ENCODE measurements at places on chromosomes 16 and 17.

- no peak for DNase-seq
Measured at GRCh38 chr17:66605541-66605940, 229.4 kb upstream of the CACNG5 start.

DNA sequence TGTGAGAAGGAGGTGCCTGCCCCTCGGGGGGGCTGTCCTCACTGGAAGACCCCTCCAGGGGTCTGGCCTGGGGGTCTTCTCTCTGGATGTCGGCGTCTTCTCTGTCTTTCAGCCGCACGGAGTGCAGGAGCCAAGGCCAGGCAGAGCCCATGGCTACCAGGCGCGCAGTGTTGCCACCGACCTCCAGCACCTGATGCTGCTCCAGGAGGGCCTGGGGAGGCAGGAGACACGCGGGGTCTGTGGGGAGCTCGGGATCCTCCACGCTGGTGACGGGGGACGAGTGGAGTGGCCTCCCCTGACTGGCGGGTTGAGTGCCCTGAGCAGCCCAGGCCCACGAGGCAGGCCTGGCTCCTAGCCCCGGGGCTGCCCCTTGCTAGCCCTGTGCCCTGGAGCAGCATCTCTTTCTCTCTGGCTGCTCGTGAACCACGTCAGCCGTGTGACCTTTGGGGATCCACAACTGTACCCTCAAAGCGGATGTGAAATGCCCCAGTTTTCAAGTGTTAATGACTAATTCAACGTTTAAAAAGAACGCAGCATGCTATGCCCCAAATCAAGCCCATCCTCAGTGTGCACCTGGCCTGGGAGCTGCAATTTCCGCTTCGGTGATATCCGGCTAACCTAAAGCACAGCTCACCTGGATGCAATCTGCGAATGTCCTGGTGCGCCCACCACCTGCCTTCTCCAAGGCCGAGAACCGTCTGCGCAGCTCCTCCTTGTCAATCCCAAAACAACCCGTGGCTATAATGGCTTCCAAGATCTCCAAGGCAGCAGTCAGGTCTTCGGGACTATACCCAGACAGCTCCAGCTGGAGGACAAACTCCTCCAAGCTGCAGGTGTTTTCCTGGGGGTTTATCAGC, 62.9 kb downstream of the IL21R start:
- DNase-seq: no peak

DNA sequence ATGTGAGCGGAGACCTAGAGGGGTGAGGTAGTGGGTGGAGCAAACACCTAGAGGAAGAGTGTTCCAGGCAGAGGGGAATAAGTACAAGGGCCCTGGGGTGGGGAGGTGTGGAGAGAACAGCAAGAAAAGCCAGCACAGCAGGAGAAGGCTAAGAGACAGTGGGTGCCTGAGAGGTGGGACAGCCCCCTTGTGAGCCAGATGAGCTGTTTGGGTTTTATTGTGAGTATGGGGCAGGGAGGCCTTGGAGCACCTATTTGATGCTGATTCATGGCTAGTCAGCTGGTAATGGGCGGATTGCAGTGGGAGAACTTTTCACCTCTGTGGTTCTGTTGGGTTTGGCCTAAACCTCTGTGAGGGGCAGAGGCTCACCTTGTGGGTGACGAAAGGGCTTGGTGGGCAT, 68.4 kb downstream of the ABCC1 start:
- DNase-seq: no peak

DNA sequence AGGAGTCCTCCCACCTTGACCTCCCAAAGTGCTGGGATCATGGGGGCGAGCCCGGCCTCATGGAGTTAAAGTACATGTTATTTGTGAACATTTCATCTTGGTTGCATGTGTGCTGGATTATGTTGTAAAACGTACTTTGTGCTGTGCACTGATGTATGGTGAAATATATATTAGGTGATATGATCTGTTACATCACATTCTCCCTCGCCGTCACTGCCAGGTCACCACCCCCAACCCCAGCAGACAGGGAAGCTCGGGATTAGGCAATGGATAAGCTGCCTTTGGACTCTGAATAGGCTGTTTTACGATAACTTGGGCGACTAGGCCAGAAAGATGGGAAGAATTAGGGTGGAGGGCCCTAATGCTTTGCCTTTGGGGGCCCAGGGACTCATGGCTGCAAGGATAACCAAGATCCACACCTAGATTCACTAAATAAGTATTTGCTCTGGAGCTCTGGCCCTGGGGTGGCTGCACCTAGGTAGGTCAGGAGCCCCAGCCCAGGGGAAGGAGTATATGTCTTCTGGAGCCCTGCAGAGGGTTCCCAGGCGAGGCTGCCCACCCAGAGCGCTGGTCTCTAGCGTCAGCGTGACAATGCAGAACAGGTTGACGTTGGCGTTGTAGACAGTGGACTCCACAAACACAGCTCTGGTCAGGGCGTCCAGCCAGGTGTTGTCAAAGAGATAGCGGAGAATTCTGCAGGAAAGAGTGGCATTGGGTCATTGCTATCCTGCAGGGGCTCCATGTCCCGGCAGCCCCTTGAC, 27.1 kb upstream of the GCSH start:
- DNase-seq: no peak

- no peak for DNase-seq
Measured at GRCh38 chr17:41682631-41683030, 6.1 kb upstream of the EIF1 start.

GRCh38 chr17:62628831-62629555, 1.5 kb downstream of the MRC2 start:
- DNase-seq: no peak

All from T-helper 9 cell (primary cell).